ENCODE measurements at places on chromosomes 5 and 9. TPM values are rescaled to one million over a fixed set of nuclear protein-coding genes. Genes with fewer than 3 reads are reported as not detected.

DNA sequence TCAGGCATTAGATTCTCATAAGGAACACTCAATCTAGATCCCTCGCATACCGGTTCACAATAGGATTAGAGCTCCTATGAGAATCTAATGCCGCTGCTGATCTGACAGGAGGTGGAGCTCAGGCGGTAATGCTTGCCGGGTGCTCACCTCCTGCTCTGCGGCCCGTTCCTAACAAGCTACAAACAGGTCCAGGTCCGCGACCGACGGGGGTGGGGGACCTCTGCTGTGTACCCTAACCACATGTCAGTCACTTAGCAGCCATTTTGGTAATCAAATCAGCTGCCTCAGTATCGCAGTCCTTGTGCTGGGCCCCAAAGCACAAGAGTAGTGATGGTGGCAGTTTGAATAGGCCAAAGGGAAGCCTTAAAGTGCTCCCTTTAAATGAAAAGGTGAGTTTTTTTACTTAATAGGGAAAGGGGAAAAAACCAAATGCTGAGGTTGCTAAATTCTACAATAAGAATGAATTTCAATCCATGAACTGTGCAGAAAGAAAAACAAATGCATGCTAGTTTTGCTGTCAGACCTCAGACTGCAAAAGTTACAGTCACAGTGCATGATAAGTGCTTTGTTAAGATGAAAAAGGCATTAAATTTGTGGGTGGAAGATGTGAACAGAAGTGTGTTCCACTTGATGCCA is 67.0 kb upstream of the TNPO1 start:
- no peak for DNase-seq

DNA sequence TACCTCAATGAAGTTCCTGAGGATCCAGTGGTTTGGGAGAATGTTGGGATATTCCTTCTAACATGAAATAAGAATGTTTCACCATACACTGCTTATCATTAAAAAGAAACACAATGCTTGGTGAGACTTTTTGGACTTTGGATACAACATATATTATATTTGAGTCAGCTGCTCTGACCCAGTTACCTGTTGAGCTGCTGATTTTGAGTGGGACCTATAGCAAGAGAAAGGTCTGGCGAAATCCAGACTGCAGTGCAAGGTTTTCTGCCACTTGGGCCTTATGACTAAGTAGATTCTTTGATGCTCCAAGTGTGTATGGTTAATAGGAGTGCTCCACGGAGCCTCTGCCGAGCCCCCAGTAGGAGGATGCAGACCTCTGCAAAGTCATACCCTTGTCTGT is 10.0 kb upstream of the RALGPS1 start:
- DNase-seq: no peak

- no peak for DNase-seq
These were observed 501.3 kb upstream of the RORB start for GRCh38 chr9:73995836-73996235.

DNA sequence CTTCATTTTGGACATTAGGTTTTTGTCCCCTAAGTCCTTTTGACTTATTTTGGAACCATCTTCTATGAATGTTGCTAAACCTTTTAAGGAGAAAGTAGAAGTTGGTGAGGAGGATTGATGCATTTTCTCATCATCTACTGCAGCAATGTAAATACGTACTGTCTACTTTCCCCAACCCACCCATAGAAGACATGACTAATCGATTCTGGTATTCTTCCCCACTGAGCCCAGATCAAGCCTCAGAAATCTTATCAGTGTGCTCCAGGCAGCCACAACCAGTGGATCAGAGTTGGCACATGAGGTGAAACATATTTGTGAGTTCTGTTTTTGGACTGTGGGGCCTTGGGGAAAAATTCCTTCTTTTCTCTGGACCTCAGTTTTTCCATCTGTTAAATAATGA is 57.7 kb downstream of the FGF18 start:
- no peak for DNase-seq

The UHRF2 gene
- total RNA-seq: 30.8 TPM

The PCDH1 gene
- 97.3 TPM for total RNA-seq

Measured in colonic mucosa (tissue), 4 donors.